Naive thymus-derived CD8-positive, alpha-beta T cell (primary cell): ENCODE measurements at places on chromosomes 4 and X.
A peak's percentile ranks its signal among the peaks of the same experiment; 100 is the strongest.

- no peak overlapping the region for H3K4me3 ChIP-seq
- no peaks in the 10 kb centered on the region for H3K36me3 ChIP-seq
- no peaks in the 10 kb centered on the region for H3K27me3 ChIP-seq
Measured at GRCh38 chr4:135949931-135950330, 1582.4 kb downstream of the PCDH18 start.

- peaks cover 7% of the 10 kb centered on the region for H3K4me1 ChIP-seq
- H3K4me3 ChIP-seq, result no peak overlapping the region
- H3K27me3 ChIP-seq, result no peaks in the 10 kb centered on the region
- no peak for DNase-seq
Measured at GRCh38 chr4:77132652-77133312, 24.2 kb upstream of the CCNG2 start.

DNA sequence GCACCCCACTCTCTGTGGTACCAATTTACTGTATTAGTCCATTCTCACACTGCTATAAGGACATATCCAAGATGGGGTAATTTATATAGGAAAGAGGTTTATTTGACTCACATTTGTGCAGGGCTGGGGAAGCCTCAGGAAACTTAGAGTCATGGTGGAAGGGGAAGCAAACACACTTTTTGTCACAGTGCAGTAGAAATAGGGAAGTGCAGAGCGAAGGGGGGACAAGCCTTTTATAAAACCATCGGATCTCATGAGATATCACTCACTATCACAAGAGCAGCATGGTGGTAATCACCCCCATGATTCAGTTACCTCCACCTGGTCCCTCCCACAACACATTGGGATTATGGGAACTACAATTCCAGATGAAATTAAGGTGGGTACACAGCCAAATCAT lies 766.9 kb upstream of the PCDH10 start:
- no peaks in the 10 kb centered on the region for H3K27me3 ChIP-seq
- H3K36me3 ChIP-seq, result no peaks in the 10 kb centered on the region
- H3K4me3 ChIP-seq, result no peak overlapping the region
- no peak overlapping the region for H3K27ac ChIP-seq

DNA sequence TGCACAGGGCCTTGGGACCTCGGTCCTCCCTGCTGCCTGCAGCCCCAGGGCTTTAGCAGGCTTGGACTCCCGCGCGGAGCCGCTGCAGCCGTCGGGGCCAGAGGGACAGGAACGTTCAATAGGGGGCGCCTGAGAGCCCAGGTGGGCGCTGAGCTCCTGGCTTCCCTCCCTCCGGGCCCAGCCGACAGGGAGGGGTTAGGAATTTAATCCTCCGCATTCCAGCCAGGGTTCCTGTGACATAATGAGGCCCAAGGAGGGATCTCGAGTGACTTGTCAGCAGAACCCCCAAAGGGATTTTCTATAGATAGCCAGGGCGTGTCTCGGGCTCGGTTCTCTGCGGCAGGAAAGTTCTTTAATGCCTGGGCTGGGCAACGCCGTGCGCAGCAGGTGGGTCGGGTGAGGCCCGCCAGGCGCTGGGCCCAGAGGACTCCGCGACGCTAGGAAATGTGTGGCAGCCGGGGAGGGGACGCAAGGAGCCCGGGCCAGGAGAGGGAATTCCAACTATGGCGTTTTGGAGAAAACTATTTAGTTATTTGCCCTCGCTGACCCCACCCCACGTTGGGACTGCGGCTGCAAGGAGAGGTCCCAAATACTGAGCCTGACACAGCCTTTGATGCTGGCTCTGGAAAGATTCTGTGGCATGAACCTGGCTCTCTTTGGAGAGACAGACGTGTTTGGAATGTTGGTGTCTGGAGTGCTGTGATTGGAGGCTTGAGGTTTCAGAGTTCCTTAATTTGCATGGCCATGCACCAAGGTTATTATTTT lies 285.2 kb upstream of the GATB start:
- no peak overlapping the region for H3K27ac ChIP-seq
- peaks cover 4% of the 10 kb centered on the region for H3K4me1 ChIP-seq
- no peaks in the 10 kb centered on the region for H3K36me3 ChIP-seq
- peak; percentile 10 for DNase-seq
- H3K27me3 ChIP-seq, result no peaks in the 10 kb centered on the region
- no peak overlapping the region for H3K4me3 ChIP-seq

DNA sequence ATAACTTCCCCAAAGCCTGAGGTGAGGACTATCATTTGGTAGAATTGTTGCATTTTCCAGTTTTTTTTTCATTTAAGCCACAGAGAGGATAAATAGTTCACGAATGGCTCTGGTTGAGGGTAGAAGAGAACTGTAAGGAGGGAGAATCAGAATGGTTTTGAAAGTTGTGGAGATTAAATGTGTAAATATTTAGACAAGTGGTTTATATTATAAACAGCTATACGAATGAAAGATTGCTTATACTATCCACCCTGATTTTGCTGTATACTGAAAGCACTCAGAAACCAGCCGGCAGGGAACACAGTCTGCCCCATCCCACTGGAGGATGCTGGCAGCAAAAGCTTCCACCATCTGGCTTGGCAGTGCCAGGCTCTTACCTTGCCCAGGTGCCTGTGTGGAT lies 341.1 kb downstream of the RAPGEF2 start:
- no peak for DNase-seq
- H3K27ac ChIP-seq, result no peak overlapping the region
- H3K36me3 ChIP-seq, result no peaks in the 10 kb centered on the region
- no peak overlapping the region for H3K4me3 ChIP-seq
- peaks cover 5% of the 10 kb centered on the region for H3K27me3 ChIP-seq
- H3K4me1 ChIP-seq, result no peaks in the 10 kb centered on the region

GRCh38 chr4:4780729-4781244 lies 78.7 kb upstream of the MSX1 start:
- H3K36me3 ChIP-seq, result no peaks in the 10 kb centered on the region
- H3K4me3 ChIP-seq, result no peak overlapping the region
- no peak for DNase-seq
